Activated CD4-positive, alpha-beta T cell treated with anti-CD3 and anti-CD28 coated beads, Interleukin-2, amount 10 ng/mL, durations not matched to agents 7 days and 5 days (primary cell): ENCODE measurements at places on chromosomes 11 and 22. TPM values are rescaled to one million over a fixed set of nuclear protein-coding genes. Genes with fewer than 3 reads are reported as not detected.

GRCh38 chr11:61505640-61506155, 2.9 kb upstream of the LRRC10B start:
- no peak for DNase-seq

DNA sequence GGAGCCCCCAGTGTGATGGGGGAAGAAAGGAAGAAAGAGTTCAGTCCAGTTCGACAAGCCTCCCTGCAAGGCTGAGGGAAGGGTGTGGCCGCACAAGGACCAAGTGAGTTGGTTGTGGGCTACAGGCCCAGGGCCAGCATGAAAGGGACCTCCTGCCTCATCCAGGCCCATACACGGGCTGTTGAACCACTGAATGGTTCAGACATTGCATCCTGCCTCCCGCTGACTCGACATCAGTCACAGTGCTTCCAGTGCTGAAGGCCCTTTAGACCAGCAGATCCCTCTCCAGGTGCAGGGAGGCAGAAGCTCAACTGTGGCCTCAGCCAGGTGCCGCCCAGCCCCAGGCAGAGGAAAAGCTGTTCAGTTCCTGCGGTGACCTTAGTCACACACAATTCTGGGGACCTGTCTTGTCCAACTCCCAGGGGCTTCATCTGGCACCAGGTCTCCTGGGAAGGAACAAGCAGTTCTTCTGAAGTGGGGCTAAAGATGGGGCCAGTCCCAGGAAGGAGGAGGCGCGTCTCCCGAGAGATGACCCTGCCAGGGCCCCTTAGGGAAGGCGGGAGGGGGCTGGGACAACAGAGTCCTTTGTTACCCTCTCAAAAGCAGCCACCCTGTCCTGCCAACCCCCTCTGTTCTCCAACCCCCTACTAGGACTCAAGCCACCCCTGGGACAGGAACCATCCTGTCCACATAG, 6.6 kb downstream of the ARRB1 start:
- no peak for DNase-seq

DNA sequence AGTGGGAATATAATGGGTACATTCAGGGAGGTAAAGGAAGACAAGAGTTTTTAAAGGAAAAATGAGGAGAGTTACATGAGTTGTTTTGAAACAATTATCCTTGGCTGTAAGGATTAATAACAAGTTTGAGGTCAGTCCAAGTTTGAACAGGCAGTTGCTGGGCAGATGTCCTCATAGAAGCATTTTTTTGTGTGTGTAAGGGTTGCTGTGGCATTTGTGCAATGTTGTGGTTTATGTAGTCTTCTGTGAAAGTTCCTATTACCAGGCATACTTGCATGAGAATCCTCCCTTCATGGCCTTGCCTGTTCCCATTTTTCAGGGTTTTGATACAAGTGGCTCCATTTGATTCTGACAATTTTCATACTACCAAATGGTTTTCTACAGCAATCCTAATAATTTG, 400.2 kb downstream of the KCNA4 start:
- no peak for DNase-seq

DNA sequence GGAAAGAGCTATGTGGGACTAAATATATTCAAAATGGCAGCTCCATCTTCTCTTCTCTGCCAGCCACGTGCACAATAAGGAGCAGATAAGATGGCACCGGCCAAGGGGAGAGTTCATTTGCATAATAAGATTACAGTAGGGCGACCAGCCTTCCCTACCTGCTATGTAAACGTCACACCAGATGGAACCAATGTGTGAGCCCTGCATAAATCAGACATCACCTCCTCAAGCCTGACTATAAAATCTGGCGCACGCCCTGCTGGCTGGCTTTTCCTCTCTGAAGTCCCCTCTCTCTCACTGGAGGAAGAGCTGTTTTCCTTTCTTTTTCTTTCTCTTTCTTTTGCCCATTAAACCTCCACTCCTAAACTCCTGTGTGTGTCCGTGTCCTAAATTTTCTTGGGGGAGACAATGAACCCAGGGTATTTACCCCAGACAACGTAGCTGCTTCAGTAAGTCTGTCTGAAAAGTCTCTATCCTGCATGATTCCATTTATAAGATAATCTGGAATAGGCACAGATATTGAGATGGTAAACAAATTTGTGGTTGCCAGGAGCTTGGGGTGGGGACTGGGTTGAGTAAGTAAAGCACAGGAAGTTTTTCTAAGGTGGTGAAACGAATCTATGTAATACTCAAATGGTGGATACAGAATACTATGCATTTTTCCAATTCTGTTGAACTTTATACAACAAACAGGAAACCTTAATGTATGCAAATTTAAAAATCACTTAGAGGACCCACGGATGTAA, 670.0 kb upstream of the KIRREL3 start:
- no peak for DNase-seq

DNA sequence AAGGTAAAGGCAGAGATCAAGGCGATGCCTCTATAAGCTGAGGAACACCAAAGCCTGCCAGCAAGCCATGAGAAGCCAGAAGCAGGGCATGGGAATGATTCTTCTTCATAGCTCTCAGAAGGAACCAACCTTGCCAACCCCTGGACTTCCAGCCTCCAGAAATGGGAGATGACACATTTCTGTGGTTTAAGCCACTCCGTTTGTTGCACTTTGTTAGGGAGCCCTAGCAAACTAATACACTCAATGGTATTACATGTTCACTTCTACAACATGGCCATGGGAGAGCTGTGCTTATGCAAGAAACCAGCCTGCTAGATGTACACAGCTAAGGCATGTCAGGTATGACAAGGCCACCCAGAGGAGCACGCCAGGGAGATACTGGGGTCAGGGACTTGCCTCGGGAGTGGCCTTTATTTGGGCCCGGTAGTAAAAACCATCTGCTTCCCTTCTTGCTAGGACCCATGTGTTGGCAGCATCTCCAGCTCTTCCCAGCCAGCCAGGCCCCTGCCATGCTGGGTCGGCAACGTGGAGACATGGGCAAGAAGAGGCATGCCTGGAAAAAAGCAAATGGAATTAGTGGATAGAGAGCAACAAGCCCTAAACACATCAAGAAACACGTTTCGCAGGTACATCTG, 3.6 kb downstream of the C11orf16 start:
- no peak for DNase-seq

Gene PIWIL4
- 0.55 TPM for total RNA-seq

Gene MFRP
- total RNA-seq: not detected

GRCh38 chr11:122743949-122744348, 88.4 kb downstream of the UBASH3B start:
- DNase-seq: peak; percentile 81

Gene CARD16
- total RNA-seq: 92.5 TPM

GRCh38 chr22:42907404-42908373, 50.6 kb upstream of the ARFGAP3 start:
- no peak for DNase-seq

Gene MAFF
- 5.0 TPM for total RNA-seq

DNA sequence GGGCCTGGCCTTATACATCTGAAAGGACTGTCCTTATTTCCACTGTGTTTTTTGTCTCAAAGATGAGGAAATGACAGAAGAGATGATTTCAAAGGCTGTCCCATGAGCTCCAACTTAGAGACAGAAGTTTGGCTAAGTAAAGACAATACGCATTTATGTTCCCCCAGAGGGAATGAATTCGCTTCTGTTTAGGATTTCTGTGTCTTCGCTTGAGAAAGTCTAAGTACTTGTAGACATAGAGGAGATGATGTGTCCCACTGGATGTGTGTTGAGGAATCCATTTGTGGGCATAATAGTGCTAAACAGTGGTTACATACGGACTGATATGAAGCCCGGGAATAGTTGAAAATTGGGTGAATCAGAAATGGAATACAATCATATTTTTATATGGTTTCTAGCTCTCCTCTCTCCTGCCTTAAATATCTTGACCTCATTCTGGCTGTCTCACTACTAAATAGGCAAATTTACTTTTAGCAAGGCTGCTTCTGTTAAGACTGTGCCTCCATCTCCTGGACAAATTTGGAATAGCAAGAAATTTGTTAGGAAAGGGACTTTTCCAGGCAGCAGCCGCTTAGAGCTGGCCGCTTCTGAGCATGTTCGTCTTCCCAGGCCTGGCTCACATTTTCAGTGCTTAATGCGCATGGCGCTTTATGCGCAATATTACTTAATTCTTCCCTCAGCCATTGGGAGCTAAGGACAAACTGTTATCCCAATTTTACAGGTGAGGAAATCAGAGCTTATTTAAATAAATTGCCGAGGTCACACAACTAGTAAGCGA, 1.9 kb upstream of the PEX26 start:
- DNase-seq: peak; percentile 65

GRCh38 chr11:11558826-11559225, 63.0 kb downstream of the GALNT18 start:
- no peak for DNase-seq
